ENCODE measurements at places on chromosomes 7 and 10. TPM values are rescaled to one million over a fixed set of nuclear protein-coding genes. Genes with fewer than 3 reads are reported as not detected.

ALOX5 gene
- not detected for total RNA-seq

ATRNL1 gene
- 1.7 TPM for total RNA-seq

PRPS1L1 gene
- not detected for total RNA-seq

PLCE1 gene
- 1.5 TPM for total RNA-seq

NACAD gene
- not detected for total RNA-seq

LRRC18 gene
- total RNA-seq: not detected

GIMAP7 gene
- not detected for total RNA-seq
